ENCODE measurements at places on chromosomes 4 and X.

DNA sequence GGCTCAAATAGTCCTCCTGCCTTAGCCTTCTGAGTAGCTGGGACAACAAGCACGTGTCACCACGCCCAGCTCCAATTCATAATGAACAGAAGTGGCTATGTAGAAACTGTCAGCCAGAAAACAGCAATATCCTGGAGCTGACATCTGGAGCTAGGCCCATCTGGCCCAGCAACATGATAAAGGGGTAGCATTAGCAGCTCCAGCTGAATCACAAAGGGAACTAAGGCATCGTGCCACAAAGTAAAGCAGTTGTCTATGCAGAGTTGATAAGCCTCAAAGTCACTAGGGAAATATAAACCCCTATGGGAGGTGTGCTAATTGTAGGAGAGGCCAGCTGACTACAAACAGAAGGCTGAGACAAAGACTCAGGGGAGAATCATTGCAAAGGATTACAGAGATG, 270.5 kb upstream of the GPC4 start:
- DNase-seq, result peak; percentile 98

DNA sequence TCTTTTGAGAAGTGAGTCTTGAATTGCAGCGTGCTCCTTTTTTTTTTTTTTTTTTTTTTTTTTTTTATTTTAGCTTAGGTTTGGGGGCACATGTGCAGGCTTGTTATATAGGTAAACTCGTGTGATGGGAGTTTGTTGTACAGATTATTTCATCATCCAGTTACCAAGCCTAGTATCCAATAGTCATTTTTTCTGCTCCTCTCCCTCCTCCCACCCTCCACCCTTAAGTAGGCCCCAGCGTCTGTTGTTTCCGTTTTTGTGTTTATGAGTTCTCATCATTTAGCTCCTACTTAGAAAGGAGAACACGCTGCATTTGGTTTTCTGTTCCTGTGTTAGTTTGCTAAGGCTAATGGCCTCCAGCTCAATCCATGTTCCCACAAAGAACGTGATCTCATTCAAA, 81.3 kb upstream of the TSPAN5 start:
- DNase-seq, result no peak

GRCh38 chrX:106672527-106672926, 54.0 kb upstream of the RNF128 start:
- no peak for DNase-seq

DNA sequence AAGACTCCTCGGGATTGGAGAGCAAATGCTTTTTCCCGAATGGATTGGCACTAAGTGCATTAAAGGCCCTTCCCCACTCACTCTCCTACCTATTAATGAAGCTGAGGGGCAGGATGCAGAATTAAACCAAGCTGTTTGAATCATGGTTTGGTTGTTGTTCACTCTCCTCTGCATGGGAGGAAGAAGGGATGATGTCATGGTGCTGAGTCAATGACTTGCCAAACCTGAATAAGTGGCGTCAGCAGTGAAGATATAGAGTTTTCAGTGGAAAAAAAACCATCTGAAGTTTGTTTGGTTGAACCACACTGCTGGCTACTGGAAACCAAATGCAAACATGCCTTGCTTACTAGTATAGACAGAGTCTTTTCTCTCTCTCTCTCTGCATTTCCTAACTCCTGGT, 19.8 kb upstream of the ZXDA start:
- no peak for DNase-seq

- DNase-seq, result no peak
Measured at GRCh38 chr4:108129196-108129595, 39.5 kb downstream of the LEF1 start.

DNA sequence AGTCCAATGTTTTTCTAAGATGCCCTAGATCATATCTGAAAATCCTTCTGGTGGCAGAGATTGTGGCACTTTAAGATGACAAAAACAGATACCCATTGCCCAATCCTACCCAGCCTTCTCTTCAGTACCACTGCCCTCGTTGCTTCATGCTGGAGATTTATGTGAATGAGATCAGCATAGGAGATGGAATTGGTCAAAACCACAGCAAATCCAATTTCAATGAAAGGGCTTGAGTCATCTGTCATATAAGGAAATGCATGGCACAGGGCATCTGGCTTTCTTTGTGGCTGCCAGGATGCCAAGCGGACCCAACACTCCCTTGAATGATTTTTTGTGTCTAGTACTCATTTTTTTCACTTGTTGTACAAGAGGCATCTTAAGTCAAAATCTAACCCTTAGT, 16.8 kb downstream of the AFF2 start:
- no peak for DNase-seq

DNA sequence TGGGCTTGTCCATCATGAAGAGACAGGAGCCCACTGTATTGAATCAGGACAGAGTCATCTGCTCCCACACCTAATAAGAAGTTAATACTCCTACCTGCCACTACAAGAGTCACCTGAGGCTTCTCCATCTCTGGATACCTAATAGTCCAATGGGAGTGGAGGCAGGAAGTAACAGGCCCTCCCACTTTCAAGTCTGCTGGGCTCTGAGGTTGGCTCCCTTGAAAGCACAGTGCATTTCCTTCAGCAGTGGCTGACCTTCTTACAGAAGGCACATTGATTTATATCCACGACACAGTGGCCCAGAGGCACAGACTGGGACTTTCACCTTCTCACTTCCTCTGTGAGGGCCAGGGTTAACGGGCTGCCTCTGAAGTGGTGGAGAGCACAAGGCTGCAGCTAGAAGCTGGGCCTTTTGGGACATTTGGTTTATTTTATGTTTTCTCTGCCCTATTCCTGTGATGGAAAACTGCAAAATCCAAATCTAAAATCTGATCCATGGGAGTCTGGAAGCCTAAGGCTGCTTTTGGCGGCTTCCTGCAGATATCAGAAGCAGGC, 38.1 kb downstream of the FRG2 start:
- no peak for DNase-seq

- no peak for DNase-seq
Measured at GRCh38 chr4:10727140-10727880, 42.7 kb upstream of the CLNK start.

DNA sequence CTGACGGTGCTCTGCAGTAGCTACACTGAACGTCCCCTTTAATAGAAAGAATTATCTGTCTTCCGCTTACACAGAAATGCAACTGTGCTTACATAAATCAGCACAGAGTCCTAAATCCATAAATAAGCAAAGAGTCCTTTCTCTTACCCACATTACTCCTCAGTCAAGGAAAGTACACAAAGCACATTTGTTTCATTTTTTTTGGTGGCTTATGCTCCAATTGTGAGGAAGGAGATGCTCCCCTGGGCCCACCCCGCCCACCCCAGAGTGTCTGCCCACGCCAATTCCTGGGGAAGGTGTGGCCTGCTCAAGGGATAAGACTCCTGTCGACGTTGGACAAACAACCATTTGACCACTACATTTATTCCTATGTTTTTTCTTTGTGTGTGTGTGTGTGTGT, 53.8 kb downstream of the CPLX1 start:
- no peak for DNase-seq

- DNase-seq, result no peak
Measured at GRCh38 chr4:13933191-13933590, 305.7 kb upstream of the BOD1L1 start.

- peak; percentile 78 for DNase-seq
Measured at GRCh38 chr4:20983763-20984575, 283.7 kb downstream of the PACRGL start.

DNA sequence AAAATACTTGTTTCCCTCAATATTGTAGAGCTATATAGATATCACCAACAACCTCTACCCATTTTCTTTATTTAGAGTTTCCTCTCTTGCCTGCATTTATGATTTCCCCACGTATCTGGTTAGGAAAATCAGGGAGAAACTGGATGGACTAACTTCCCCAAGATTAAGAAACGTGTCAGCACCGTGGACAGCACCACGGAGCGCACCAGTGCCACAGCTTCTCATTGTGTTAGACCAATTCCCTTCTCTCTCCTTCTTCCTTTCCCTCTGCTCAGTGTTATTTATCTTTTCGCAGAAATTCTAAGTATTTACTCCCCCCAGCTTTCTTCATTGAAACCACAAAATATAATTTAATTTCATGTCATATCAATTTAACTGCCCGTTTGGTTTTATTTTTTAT, 568.6 kb upstream of the BOD1L1 start:
- DNase-seq, result no peak

DNA sequence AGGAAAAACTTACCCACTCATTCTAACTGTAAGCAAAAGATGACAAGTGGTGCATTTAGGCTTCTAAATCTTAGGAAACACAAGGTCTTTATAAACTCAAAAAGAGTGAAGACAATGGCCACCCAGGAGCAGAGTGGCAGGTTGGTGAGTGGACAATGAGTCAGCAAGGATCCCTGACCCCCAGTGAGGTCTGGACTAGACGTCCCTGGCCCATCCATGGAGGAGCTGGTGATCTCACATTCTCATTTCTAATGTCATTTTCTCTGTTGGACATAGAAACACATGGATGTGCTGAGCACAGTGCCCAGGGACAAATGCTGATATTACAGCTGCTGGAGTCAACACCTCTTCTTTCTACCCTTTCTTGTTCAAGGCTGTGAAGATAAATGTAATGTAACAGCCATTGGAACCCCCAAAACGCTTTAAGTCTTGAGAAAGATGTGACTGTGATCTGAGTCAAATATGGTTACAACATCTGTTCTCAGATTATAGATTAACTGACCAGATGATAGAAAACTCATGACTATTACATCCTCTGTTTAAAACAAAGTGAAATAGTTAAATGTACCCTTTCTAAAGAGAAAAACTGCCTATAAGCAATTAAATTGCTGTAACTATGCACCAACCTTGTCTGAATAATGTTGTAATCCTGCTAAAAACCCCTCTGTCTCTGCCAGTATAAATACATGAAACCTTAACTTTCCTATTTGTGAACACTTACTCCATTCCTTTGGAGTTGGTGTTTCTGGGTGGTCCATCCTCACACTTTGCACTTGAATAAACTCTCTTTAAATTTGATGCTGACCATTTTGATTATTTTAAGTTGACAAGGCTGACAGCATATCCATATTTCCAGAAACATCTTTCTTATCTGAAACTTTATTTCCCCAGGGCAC, 92.7 kb downstream of the USP46 start:
- DNase-seq, result no peak

DNA sequence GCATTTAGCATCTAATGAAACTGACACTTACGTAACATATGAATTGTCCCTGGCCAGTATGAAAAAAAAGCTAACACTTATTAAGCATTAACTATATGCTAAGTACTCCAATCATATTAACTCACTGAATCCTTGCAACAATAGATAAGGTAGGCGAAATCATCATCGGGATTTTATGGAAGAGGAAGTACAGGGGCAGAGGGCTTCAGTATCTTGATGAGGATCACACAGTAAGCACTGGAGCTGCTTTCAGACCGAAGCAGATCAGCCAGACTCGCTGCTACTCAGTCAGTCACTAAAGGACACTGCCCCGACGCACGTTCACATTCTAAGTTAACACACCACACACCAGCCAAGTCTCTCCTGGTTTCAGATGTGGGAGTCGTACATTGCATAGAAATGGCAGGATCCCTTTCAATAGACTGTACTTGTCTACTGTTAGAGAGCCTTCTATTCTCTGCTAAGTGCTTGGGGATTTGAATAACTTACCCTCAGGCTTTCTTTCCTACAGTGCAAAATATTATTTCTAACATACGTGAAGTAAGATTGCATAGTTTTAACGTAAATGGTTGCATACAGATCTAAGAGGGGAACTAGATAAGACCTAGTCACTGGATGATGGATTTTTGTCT, 540.2 kb upstream of the TENM3 start:
- no peak for DNase-seq

DNA sequence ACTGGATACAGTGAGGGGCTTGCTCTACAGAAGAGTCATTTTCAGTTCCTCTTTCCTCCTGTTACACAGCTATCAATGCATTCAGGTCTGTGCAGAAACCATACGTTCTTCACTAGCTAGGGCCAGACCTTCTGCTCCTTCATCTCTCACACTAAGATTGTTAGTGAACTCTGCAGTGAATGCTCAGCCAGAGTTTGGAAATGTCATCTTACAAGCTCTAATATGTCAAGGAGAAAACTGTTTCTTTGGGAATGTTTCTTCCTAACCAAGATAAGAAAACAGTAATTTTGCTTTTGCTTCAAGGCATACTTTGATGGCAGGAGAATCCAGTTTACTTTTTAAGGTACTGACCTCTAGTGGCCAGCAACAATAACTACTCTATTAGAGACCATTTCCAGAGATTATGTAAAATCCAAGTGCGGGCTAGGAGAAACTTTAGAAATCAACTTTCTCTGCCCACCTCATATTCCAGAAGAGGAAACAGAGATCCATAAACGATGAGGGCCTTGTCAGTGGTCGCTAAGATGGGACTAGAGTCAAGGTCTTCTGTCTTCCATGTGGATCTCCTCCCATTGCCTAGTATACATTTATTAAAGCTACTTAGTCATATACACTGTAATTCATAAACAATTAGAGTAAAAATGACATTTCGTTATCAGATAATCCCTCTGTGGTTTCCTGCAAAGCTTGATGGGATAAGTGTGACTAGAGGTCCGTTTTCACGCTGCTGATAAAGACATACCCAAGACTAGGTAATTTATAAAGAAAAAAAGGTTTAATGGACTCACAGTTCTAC, 12.1 kb upstream of the CC2D2A start:
- peak; percentile 10 for DNase-seq

DNA sequence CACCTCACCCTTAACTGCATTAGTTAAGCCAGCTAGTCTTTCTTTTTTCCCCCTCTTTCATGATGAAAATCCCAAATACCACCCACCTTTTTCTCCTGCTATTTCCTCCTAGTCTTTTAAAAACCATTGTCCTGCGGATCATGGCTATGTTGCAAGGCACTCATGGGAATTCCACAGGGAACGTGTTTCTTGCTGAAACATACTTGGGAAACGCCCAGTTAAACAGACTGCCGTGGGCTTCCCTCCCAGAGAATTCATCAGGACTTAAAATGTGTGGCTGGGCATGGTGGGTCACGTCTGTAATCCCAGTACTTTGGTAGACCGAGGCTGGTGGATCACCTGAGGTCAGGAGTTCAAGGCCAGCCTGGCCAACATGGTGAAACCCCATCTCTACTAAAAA, 32.2 kb downstream of the XG start:
- DNase-seq, result no peak

GRCh38 chr4:40681600-40681999, 51.9 kb upstream of the RBM47 start:
- no peak for DNase-seq

DNA sequence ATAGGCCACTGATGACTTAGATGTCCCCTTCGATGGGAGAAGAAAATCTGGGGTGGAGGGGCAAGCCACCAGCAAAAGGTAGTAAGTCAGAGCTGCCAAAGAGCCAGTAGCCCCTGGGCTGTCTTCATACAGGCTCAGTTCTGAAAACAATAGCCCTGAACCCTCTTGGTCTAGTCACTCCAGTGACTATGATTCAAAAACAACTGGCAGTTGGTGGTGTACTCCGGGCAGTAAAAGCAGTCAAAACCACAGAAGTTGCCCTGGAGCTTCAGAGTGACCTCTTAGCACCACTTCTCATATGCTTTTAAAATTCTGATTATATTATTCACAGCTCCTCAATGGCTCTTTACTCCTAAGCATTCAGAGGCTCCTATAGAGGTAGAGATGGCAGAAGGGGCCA, 164.3 kb upstream of the MAMLD1 start:
- DNase-seq, result no peak

- no peak for DNase-seq
Measured at GRCh38 chr4:55087009-55087912, 38.1 kb downstream of the KDR start.

All from NCI-H524 (cell line).